GM12891 (cell line): ENCODE measurements at places on chromosomes 6 and 20.

GRCh38 chr6:142863981-142864380, 81.0 kb downstream of the HIVEP2 start:
- no peak for DNase-seq

DNA sequence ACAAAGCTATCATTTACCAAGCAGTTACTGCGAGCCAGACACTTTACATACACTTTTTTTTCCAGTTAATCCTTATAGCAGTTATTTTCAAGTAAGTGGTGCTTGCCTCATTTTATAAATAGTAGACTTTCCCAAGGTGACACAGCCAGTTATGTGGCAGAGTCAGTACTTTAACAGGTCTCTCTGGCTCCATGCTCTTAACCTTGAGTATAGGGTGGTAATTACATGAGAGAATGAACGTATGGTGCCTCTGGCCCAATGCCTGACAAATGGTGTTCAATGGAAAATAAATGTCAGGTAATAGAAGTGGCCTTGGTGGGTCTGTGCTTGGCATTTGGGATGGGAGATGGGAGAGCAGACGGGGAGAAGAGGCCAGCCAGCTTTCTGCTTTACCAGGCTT, 316.3 kb downstream of the SLC35F1 start:
- DNase-seq = no peak

- peak; percentile 53 for DNase-seq
These were observed 168.9 kb upstream of the UST start for GRCh38 chr6:148577687-148578488.

- DNase-seq = no peak
These were observed 134.3 kb upstream of the PMEPA1 start for GRCh38 chr20:57843941-57844625.

DNA sequence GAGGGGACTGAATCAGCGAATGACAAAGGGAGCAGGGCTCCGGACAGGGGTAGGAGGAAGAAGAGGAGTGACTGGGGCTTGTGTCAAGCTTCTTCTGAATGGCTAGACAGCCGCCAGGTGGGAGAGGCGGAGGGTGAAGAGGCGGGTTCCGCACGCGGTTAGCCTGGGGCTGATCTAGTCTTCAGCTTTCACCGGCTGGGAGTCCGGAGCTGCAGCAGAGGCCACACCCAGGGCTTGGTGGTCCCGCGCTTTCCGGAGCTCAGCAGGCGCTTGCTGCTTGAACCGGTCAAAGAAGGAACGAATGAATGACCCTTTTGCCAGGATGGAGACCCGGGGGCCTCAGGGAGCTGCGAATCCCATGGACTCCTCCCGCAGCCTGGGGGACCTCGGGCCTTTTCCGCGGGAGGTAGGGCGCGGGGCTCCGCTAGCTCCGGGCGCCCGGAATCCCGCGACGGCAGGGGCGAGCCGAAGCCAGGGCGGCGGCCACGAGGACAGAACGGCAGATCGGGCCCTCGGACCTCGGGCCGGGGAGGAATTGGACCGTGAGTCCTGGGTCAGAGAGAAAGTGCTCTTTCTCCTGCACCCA, at the start of gene C6orf141:
TSS of gene C6orf141 (plus strand) at position 177 of the 586 bp plus-strand sequence. CDS start at position 302, 125 bp downstream.
- peak; percentile 50 for DNase-seq

DNA sequence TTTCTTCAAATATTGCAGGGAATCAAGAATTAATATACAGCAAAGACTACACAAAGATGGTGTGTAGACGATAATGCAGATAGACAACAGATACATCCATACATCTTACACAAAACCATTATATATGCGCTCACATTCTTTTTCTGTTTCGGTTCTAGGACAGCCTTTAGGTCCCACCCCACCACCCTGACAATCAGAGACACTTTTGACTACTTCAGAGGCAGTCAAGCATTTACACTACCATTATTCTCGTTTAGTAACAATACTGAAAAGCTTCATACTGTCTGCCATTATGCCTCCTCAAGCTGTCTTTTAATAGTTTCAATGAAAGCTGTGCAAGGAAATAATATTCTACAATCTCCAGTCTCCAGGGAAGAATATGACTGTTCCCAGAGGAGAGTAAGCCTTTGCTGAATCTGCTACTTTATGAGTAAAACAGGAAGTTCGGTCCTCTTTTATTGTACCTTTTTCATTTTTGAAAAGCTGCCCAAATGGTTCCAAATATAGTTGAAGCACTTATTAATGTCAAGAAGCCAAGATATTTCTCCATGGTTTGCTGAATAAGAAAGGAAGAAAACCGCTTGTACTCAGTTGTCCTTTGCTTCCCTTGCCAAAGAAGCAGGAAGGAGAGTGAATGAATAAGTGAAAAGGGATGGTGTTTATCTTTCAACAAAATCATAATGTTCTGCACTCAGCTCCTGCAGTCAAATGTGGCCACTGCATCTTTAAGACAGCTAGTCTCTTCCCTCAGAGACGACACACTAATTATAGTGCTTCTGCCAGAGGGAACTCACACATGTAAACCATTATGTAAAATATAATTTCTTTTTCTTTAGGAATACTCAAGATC, 468.3 kb downstream of the CDC5L start:
- no peak for DNase-seq

DNA sequence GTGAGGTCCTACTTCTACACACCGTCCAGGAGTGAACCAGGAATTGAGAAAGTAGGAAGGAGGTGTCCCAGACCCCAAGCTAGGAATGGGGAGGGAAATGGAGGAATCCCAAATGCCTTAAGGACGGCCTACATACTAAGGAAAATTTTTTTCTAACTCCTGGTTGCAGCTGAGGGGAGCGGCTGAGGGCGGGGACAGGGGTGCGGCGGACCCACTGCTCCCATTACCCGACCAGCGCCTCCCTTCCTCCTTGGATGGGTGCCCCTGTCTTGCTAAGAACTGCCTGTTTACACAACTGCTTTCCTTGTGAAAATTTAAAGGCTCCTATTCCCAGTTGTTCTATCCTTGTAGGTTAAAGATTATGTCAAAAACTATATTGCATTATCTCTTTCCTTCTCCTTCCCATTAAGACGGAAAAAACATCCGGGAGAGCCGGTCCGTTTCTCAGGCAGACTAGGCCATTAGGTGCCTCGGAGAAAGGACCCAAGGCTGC, 699 bp upstream of the HSPA1B start:
- peak; percentile 49 for DNase-seq
